Stomach (tissue), 19 donors: ENCODE measurements at places on chromosomes 16 and 17.

DNA sequence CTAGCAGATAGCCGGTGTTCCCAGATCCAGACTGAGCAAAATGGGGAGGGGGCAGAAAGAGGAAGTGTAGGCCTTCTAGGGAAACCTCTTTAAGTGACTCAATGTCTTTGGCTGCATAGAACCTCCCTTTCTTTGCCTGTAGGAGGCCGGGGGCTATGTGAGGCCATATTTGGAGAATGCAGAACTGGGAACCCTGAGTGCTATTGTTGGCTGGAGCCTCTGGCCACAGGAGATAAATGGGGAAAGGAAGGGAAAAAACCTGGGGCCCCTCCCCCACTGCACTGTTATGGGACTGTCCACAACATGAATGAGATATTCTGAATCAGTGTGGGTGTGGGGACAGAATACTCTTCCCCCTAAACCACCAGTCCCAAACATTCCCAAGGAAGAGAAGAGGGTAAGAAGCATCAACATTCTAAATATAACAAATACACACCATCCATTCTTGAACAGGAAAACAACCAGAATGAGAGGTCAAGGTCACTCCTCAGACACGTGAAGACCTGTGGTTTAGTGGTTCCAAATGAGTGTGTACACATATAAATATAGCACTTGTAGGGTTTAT is 2.4 kb downstream of the VPS25 start:
- H3K27ac ChIP-seq: no peak overlapping the region

DNA sequence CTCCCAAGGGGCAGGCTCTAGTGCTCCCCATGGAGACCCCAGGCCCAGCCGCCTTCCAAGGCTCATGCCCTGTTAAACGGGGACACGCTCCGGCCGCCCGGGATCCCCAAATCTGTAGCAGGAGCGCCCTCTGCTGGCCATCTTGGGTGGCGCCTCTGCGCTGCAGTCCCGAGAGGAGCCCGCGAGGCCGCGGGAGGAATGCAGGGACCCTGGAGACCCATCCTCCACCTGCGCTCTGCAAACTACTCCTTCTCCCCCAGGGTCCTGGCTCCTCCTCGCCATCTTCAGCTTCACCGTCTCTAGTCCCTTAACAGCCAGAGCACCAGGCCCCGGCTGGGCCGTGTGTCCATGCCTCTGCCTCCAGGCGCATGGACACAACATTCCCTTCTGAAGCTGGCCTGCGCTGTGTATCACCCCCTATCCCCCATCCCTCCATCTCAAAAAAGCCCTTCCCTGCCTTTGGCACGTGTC is 23.6 kb upstream of the KRT17 start:
- H3K36me3 ChIP-seq: no peaks in the 10 kb centered on the region
- DNase-seq: peak; percentile 95
- no peak overlapping the region for H3K27ac ChIP-seq
- H3K4me3 ChIP-seq: peak overlapping the region; percentile 43
- H3K4me1 ChIP-seq: peaks cover 36% of the 10 kb centered on the region

DNA sequence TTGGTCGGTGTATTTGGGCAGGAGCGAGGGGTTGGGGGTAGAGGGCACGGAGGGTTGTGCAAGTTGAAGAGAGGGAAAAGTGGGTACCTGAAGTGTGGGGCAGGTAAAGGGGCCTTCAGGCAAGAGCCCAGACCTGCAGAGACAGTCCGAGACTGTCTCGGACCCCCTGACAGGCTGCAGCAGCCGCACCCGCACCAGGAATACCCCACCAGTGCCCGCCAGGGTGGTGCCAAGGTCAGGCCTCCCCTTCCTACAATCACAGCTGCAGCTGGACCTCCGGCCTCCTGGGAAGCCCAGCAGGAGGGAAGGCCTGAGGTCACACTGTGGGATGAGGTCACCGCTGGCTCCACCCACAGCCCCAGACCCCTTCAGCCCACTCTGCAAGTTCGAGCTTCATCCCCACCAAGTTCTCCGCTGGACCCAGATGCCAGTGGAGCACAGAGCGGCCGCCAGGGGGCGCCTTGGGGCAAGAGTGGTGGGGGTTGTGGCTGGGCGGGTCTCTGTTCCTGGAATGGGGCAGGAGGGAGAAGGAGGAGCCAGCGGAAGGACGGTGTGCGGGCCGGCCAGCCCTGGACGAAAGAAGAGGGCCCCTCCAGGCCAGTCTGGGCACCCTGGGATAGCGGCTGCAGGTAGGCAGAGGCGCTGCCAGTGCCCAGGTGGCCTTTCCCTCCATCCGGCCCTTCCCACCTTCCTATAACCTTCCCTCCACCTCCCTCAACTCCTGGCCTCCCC is at the start of gene HSD3B7:
HSD3B7 (plus strand) TSS at position 539 of the 732 bp plus-strand sequence. CDS start 452 bp downstream, outside the sequence.
- no peaks in the 10 kb centered on the region for H3K27me3 ChIP-seq
- H3K36me3 ChIP-seq: peaks cover 66% of the 10 kb centered on the region
- peak within 1 kb of the TSS; percentile 52 for H3K4me3 ChIP-seq
- peak within 1 kb of the TSS; percentile 80 for H3K27ac ChIP-seq
- peak; percentile 94 for DNase-seq

GRCh38 chr16:10098991-10099390 is 83.2 kb downstream of the GRIN2A start:
- no peak overlapping the region for H3K27ac ChIP-seq
- H3K27me3 ChIP-seq: no peaks in the 10 kb centered on the region
- no peaks in the 10 kb centered on the region for H3K36me3 ChIP-seq
- H3K4me3 ChIP-seq: no peak overlapping the region

DNA sequence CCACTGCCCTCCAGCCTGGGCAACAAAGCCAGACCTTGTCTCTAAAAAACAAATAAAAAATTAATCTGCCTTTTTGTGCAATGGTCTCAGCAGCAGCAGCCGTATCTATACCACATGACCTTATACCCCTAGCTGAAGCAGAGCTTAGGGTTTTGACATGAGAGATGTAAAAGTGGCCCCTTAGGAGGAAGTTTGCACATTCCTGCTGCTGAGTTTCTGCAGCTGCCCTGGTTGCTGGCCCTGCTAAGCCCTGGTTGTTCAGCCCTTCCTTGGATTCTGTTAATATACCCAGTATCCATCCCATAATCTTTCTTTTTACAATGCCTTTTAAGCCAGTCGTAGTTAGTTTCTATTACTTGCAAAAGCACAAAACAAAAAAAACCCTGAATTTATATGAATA is 33.0 kb upstream of the PRKCB start:
- no peaks in the 10 kb centered on the region for H3K36me3 ChIP-seq
- no peaks in the 10 kb centered on the region for H3K27me3 ChIP-seq
- peak; percentile 10 for DNase-seq
- no peak overlapping the region for H3K4me3 ChIP-seq

DNA sequence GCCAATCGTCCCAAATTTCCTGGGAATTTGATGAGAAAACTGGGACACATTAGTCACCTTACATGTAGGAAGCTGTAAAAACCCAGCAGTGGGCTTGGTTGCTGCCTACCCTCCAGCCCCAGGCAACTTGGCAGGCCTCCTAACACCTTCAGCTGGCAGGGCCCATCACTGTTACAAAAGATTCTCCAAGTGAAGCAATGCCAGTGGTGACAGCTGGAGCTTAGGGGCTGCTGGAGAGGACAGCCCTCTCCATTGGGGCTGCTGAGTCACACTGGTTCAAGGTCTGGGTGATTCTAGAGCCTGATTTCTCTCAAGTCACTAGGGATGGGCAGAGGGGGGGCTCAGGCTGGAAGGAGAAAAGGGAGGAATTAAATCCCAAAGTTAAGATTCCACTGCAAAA is 180.6 kb downstream of the COPRS start:
- no peak overlapping the region for H3K4me3 ChIP-seq
- no peaks in the 10 kb centered on the region for H3K36me3 ChIP-seq
- H3K27ac ChIP-seq: no peak overlapping the region
- H3K4me1 ChIP-seq: no peaks in the 10 kb centered on the region
- DNase-seq: no peak

GRCh38 chr17:66460558-66460957 is 158.1 kb downstream of the PRKCA start:
- no peaks in the 10 kb centered on the region for H3K27me3 ChIP-seq
- peaks cover 4% of the 10 kb centered on the region for H3K4me1 ChIP-seq
- DNase-seq: no peak
- H3K27ac ChIP-seq: peak overlapping the region; percentile 30
- H3K4me3 ChIP-seq: no peak overlapping the region

GRCh38 chr17:19703828-19704613 is 12.4 kb downstream of the SLC47A2 start:
- no peaks in the 10 kb centered on the region for H3K4me1 ChIP-seq
- no peaks in the 10 kb centered on the region for H3K27me3 ChIP-seq
- H3K36me3 ChIP-seq: no peaks in the 10 kb centered on the region
- no peak overlapping the region for H3K27ac ChIP-seq
- H3K4me3 ChIP-seq: no peak overlapping the region
- DNase-seq: peak; percentile 51

DNA sequence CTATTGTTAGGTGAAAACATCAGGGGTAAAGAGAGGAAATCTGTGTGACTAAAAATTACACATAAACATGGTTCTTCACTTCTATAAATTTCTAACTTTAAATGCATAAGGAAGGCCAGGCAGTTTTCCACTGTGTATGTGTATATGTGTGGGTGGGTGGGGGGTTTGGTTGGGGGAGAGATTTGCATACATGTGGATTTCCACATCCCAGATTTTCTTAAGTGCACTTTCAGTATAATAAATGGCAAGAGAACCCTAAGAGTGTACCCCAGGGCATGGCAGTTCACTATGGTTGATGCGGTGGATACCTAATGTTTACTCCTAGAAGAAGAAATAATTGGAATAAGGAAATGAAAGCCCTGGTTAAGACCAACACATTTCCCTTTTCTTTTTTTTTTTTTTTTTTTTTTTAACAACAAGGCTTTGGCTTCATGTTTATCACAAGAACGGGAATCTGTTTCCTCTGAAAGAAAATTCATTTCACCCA is 451.8 kb upstream of the CCL2 start:
- no peak overlapping the region for H3K27ac ChIP-seq
- no peak for DNase-seq
- peaks cover 6% of the 10 kb centered on the region for H3K27me3 ChIP-seq
- H3K36me3 ChIP-seq: no peaks in the 10 kb centered on the region

DNA sequence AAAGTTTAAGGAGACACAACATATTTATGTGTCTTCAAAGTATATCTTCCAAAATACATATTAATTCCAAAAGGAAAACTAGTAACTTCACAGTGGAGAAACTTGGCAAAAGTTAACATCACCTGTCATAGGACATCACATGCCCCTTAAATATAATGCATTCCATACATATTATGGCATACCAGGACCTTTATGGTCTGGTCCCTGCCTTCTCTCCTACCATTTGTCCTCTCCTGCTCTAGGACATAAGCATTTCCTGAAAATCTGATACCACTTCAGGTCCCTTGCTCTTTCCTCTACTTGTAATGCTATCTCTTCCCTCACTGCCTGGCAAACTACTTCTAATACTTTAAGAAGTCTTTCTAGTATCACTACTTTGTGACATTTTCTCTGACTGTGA is 168.1 kb upstream of the RBL2 start:
- H3K27ac ChIP-seq: no peak overlapping the region
- no peak overlapping the region for H3K4me3 ChIP-seq
- H3K27me3 ChIP-seq: no peaks in the 10 kb centered on the region
- H3K4me1 ChIP-seq: no peaks in the 10 kb centered on the region
- no peak for DNase-seq

DNA sequence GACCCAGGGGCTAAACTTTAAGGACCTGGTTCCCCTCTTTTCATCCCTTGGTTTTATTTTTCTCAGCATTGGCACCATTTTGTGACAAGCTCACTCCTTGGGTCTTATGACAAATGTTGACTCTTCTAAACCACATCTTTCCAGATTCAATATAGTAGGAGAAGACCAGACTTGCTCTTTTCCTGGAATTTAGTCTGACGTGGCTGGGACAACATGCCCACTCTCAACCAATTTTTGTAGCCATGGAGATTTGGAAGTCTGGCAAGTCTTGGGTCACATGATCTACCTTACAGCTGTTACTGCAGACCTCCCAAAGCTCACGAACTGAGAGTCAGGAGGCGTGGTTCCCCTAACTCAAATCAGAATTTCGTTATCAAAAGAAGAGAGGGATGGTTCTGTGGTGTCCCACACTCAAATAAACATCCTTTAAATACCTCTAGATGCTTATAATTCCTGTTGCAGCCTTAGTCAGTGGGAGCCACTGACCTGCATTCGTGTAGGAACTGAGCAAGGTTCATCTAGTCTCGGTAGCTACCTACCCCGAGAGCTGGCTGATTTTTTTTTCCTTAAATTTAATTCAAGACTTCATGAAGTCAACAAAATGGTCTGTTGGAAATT is 683.5 kb downstream of the MAF start:
- no peaks in the 10 kb centered on the region for H3K36me3 ChIP-seq
- no peak overlapping the region for H3K4me3 ChIP-seq
- no peaks in the 10 kb centered on the region for H3K4me1 ChIP-seq
- no peak overlapping the region for H3K27ac ChIP-seq
- DNase-seq: no peak
- H3K27me3 ChIP-seq: no peaks in the 10 kb centered on the region

GRCh38 chr17:29210879-29211278 is 30.7 kb upstream of the MYO18A start:
- H3K27ac ChIP-seq: no peak overlapping the region
- no peaks in the 10 kb centered on the region for H3K4me1 ChIP-seq
- H3K27me3 ChIP-seq: no peaks in the 10 kb centered on the region
- no peak for DNase-seq

DNA sequence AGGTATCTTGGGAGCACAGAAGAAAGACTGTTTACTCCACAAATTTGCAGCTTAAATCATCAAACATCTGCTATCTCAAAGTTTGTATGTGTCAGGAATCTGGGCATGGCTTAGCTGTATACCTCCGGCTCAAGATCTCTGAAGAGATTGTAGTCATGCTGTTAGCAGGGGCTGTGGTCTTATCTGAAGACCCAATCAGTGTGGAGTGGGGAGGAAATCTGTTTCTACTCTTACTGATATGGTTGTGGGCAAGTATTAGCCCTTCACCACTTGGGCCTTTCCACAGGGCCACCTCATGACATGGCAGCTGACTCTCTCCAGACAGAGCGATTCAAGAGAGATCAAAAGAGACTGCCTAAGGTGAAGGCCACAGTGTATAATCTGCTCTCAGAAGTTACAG is 438.7 kb downstream of the KIF2B start:
- H3K27ac ChIP-seq: no peak overlapping the region
- no peaks in the 10 kb centered on the region for H3K27me3 ChIP-seq
- no peak for DNase-seq
- H3K4me1 ChIP-seq: no peaks in the 10 kb centered on the region
- no peaks in the 10 kb centered on the region for H3K36me3 ChIP-seq

GRCh38 chr17:37815536-37815935 is 70.7 kb upstream of the HNF1B start:
- H3K36me3 ChIP-seq: no peaks in the 10 kb centered on the region
- H3K27ac ChIP-seq: no peak overlapping the region
- no peaks in the 10 kb centered on the region for H3K27me3 ChIP-seq
- H3K4me1 ChIP-seq: peaks cover 6% of the 10 kb centered on the region
- DNase-seq: no peak

GRCh38 chr17:77322514-77323412 is 182.0 kb downstream of the SEC14L1 start:
- peaks cover 10% of the 10 kb centered on the region for H3K36me3 ChIP-seq
- peak; percentile 92 for DNase-seq
- no peaks in the 10 kb centered on the region for H3K27me3 ChIP-seq
- peak overlapping the region; percentile 95 for H3K27ac ChIP-seq
- peak overlapping the region; percentile 9 for H3K4me3 ChIP-seq

- H3K4me3 ChIP-seq: no peak overlapping the region
- no peak overlapping the region for H3K27ac ChIP-seq
- H3K36me3 ChIP-seq: no peaks in the 10 kb centered on the region
- peak; percentile 64 for DNase-seq
- H3K27me3 ChIP-seq: no peaks in the 10 kb centered on the region
Measured at GRCh38 chr17:74870512-74870911, 2.3 kb downstream of the FDXR start.
